ENCODE measurements at places on chromosomes 13 and 19.

DNA sequence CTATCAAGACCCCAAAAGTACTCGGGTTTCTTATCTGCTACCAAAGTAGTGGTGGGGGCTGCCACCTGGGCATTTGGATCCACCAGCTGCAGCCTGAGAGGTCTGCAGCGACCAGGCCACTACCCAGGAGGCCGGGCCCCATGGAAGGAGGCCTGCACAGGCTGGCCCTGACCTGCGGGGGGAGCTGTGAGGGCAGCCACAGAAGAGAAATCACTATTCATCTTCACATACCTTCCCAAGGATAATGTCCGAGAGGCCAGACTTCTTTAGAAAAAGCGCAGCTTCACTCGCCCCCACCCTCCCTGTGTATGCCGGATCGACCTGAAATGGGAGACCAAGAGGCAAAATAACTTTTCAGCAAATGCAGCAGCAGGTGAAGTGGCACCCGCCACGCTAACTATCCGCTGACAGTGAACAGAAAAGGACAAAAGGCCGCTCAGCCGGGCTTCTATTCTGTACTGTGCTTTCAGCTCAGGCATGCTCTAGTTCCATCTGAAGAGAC is 30.1 kb downstream of the EPS15L1 start:
- DNase-seq, result peak; percentile 70

- DNase-seq, result no peak
Observed at GRCh38 chr13:91112201-91112923, 235.1 kb upstream of the MIR17HG start.

DNA sequence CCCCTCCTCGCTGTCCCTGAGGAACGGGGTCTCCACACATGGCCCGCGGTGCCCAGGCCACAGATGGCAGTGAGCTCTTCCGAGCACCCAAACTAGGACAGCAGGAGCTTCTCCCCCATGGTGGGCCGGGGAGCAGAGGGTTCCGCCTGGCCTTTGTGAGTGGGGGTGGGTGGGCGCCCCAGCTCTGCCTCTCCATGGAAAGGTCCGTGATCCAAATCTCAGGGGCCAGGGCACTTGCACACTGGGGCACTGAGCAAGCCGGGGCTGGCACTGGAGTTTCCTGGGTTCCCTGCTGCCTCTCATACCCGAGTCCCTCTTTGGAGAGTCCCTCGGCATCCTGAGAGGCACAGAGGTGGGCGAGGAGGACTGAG is 2.2 kb upstream of the DIRAS1 start:
- DNase-seq, result no peak

- DNase-seq, result no peak
Observed at GRCh38 chr13:33017323-33017929, 1.2 kb downstream of the KL start.
